ENCODE measurements at places on chromosomes 2 and 18.

DNA sequence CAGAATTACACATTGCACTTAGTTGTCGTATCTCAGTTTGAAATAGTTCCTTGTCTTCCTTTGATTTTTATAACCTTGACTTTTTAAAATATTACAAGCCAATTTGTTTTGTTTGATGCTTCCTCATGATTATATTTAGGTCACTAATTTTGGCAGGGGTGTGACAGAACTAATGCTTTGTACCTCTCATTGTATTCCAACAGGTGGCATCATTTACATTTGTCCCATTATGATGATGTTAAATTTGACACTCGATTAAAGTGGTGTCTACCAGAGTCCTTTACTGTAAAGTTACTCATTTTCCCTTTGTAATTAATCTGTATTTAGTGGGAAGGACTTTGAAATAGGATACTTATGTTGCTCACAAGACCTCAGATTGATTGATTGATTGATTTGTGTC is 21.5 kb upstream of the MFSD2B start:
- no peak for DNase-seq

- DNase-seq, result no peak
Measured at GRCh38 chr2:152339556-152340286, 4.7 kb downstream of the FMNL2 start.

DNA sequence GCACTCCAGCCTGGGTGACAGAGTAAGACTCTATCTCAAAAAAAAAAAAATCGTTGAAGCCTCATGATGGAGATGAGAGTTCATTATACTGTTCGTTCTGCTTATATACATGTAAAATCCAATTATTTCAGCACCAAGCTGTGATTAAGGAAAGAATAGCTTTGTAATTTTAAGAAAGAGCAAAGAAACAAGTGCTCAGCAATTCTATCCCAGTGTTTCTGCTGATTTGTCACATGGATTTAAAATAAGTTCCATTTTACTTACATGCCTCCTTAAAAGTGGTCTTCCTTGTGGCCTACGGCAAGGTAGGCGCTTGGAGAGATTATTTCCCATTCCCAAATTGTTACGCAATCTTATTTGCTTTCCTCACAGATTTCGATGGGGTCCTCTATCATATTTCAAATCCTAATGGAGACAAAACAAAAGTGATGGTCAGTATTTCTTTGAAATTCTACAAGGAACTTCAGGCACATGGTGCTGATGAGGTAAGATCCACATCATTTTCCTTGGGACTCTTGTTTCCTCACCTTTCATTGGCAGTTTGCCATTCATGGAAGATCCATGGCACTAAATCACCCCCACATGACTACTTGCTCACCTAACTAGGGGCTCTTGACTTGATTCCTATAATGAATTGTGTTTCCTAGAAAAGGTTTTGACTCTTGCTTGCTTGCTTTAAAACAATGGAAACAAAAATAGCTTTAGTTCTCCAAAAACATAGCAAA is 11.5 kb downstream of the ARPC2 start:
- no peak for DNase-seq

DNA sequence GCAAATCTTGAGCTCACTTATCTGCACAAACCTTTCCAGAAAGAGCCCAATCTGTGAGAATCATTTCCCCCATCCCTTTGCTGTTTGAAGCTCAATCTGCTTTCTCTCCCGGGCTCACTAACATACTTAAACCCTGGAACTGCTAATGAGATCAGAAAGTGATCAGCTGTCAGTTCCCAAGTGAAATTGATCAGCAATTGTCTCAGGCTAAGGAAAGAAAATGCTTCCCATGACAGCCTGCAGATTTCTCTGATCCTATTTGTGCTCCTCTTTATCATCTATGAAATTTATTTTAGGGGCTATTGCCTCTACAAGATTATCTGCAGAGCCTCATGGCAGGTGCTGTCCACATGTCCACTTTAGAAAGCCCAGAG is 239.0 kb upstream of the CXCR4 start:
- DNase-seq, result no peak

GRCh38 chr18:50194631-50195532 is at the start of gene MYO5B:
TSS of gene MYO5B (minus strand) at chr18:50195147. CDS start at chr18:50194793, 354 bp downstream.
- peak; percentile 67 for DNase-seq

DNA sequence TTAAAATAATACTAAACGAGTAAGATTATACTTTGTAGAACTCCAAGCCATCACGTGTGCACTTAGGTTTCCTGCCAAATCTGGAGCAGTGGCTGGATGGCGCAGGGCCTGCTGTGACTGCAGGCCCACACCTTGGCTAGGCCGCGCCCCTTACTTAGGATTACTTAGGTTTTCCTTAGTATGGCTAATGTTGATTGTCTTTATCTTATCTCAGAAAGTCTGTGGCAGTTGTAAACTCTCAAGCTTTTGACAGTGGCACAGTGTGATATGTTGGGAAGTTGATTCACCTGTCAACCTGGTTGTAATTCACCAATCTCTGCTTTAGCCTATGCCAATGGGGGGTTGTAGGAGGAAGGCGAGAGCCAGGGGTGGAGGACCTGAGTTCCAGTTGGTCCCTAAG is 208.4 kb downstream of the ZNF407 start:
- DNase-seq, result no peak

GRCh38 chr18:5756823-5757222 is 138.5 kb downstream of the TMEM200C start:
- no peak for DNase-seq

DNA sequence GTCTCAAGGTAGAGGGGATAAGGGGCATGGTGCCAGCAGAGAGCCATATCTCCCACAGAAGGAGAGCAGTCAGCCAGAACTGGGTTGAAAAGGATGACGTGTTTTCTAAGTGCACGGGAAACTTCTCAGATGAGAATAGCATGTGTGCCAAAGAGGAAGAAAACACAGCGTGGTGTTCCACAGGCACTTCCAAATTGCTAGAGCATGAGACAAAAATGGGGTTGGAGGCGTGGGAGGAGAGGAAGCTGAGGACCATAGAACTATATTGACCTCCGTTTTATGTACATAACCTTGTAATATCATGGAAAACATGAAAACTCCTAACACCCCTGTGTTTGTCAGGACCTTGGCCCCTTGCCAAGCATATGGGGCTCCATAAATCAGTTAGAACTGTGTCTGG is 682.7 kb upstream of the RAB6C start:
- no peak for DNase-seq

- no peak for DNase-seq
Measured at GRCh38 chr2:127161176-127162136, 54.5 kb upstream of the BIN1 start.

DNA sequence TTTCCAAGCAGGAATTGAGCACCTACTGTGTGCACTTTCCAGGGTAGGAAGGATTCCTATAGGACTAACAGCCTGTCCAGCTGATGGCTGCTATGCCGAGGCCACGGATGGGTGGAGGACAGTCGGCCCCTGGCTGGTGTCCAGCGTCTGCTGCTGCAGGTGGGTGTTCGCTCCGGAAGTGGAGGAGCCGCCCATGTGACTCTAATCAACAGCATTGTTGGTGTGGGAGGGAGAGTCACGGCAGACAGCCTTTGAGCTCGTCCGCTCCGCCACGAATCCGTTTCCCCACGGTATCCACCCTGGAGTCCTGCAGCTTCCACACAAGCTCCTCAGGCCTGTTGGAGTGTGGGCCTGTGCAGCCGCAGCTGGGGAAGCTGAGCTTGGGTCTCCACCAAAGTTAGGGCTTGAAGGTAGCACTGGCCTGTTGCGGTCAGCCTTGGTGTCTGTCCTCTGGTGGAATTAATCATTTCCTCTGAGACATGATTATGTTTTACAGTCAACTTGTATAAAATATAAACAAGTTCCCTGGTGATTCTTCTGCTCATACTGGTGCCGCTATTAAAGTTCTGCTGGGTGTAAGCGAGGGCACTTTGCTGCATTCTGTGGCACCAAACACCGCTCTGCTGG is 185.9 kb upstream of the TPO start:
- no peak for DNase-seq

- DNase-seq, result no peak
Measured at GRCh38 chr2:106800976-106801655, 84.9 kb downstream of the ST6GAL2 start.

- DNase-seq, result no peak
Measured at GRCh38 chr18:70089858-70090257, 115.6 kb downstream of the RTTN start.

DNA sequence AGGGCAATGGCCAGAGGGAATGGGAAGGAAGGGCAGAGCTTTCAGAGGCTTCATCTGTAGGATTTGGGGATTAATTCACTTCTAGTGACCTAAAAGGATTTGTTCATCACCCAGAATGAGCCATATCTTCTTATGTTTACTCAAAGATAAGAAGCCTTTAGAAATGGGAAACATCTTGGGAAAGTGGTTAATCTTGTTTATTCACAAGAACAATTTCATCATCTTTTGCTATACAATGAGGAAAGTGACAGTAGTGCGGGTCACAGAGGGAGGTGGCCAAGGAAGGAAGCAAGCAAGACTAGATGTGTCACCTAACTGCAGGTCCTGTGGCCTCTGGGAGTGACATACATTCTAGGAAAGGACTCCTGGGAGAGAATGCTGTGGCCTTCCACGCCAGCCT is 140.4 kb upstream of the ALPP start:
- DNase-seq, result no peak

- no peak for DNase-seq
Measured at GRCh38 chr18:63192126-63192884, 127.3 kb downstream of the BCL2 start.

- DNase-seq, result no peak
Measured at GRCh38 chr2:200091126-200091525, 135.7 kb downstream of the MAIP1 start.

GRCh38 chr2:73295751-73296400 is 2.5 kb upstream of the EGR4 start:
- DNase-seq, result no peak

DNA sequence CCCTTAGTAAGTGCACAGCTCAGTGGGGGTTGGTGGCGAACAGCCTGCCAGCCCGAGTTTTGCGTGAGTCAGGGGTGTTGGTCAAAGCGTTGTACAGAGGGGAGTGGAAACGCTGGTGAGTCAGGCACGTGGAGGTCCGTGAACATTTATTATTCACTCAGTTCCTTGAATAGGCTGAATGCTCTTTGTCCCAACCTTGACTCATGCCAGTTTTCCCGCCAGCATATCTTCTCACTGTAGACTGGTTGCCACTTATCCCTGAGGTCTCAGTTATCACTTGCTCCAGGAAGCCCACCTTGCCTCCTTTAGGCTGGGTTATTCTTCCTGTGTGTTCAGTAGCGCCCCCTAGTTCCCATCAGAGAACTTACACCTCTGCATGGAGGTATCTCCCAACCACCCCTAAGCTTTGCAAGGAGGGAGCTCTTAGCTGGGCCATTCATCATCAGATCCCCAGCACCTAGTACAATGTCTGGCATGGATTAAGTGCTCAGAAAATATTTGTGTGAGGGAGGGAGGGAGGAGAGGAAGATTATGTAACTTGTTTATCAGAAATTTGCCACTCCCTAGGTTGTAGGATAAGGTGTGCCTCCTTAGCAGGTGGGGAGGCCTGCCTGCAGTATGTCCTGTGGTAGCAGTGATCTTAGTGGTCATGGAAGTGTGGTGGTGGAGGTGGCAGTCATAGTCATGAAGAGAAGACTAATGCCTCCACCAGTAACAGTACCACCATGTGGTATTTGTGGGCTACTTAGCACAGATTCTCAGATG is 72.1 kb downstream of the CABLES1 start:
- DNase-seq, result peak; percentile 74

DNA sequence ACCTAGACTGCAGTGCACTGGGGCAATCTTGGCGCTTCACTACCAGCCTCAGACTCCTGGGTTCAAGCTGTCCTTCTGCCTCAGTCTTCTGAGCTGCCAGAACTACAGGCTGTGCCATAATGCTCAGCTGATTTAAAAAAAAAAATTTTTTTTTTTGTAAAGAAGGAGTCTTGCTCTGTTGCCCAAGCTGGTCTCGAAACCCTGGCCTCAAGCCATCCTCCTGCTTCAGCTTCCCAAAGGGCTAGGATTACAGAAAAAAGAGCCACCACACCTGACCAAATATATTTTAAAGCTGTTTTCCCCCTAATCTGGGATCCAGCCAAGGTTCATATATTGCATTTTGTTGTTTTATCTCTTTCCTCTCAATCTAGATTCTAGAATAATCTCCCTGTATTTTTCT is 82.2 kb downstream of the RAB31 start:
- no peak for DNase-seq

DNA sequence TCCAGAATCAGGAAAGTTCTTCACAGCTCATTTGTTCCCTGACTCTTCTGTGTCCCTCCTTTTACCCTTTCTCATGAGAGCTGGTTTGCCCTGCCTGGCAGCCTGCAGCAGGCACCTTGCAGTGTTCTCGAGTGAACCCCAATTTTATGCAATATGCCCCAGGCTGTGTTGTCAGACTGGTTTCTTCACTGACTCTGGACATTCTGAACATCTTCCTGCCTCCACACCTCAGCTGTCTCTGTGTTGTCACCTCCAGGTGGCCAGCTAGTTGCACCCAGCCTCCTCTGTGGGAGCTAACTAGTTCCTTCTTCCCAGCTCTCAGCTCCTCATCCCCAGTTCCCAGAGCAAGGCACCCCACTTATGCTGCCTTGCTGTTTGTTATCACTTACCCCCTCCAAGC is 5.5 kb downstream of the SETBP1 start:
- no peak for DNase-seq

DNA sequence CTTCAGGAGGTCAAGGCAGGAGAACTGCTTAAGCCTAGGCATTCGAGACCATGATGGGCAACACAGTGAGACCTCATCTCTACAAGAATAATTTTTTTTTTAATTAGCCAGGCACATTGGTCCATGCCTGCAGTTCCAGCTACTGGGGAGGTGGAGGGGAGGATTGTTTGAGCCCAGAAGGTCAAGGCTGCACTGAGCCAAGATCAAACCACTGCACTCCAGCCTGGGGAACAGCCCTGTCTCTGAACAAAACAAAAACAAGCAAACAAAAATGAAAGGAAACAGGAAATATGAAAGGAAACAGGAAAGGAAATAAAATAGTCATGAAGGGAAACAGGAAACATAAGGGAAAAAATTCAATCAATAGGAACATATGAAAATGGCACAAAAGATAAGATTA is 64.7 kb upstream of the TMEM247 start:
- no peak for DNase-seq

DNA sequence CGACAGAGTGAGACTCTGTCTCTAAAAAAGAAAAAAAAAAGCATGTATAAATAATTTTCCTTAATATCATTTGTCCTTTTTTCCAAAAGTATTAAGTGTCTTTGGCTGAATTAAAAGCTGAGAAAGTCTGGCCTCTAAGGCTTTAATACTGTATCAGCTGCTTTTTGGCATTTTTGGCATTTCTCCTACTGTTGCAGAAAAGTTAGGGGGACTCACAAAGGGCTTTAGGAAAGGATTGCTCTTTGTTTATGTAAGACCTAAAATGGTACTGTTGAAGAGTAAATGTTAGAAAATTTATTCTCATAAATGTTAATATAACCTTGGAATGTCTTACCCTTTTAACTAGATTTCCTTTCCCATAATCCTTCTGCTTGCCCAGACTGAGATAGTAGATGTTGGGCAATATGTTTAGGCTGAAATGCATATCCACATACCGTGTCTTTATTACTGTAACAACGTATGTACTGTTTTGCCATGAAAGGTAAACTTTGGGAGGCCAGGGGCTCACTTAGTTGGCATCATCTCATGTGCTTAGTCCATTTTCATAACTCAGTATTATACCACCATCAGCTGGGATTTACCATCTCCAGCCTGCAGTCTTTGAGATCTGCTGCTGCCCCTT is 18.0 kb upstream of the STON1 start:
- no peak for DNase-seq
